Motor neuron (in vitro differentiated cells): ENCODE measurements at places on chromosomes 5 and 9. TPM values are rescaled to one million over a fixed set of nuclear protein-coding genes. Genes with fewer than 3 reads are reported as not detected.

DNA sequence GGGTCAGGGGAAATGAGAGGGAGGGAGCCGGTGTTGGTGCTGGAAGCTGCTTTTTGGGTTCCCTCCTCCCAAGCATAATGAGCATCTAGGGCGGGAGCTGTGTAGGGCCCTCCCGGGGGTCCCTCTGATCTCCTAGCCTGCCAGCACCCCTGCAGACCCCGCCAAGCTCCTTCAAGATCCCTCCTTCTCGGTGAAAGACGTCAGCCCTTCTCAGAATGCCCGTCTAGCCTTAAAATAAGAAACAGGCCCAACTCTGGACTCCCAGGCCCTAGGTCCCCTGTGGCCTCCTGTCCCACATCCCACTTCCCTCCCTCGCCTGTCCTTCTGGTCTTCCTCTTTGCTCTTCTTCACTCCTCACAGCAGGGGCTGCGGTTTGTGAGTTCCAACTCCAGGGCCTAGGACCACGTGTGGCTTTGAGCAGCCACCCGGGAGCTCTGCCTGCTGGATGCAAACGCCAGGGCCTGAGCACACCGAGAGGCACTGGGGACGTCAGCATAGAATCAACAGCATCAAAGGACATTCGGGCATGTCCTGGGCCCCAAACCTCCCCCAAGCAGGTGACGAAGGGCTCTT lies 8.8 kb upstream of the SCGB3A1 start:
- ATAC-seq: no peak

DNA sequence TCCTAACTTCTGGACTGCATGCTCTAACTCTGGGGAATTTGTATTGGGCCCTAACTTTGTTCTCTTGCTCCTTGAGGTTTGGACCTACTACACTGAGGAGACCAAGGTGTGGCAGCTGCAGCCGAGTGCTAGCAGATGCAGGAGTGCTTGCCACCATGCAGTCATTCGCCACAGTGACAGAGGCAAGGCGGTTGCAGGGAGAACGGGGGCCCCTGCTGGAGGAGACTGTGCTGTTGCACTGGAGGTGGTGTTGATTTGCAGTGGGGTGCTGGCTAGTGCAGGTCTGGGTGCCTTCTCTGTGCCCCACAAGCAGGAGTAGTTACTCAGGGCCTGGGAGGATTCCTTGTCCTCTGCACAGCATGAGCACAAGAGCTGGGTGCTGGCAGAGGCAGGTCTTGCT lies 22.4 kb upstream of the DIRAS2 start:
- no peak for ATAC-seq

TTC33 gene
- total RNA-seq: 14.7 and 15.3 TPM in 2 replicates

DNA sequence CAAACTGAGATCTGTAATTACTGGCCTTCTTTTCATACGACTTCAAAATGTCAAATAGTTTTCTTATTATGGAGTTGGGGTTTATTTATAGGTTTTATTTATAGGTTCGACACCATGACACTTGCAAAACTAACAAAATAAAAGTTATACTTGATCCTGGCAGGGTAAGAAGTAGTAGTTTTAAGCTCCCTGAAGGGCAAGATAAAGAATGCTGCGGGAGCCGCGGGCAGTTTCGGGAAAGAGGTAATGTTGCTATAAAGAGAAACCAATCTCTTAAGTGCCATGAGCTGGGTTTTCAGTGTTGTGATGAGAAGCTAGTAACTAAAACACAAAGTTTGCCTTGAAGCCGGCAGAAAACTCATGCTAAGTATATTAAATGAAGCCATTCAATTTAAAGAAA lies 24.8 kb downstream of the PTPN3 start:
- no peak for ATAC-seq

YIPF5 gene
- total RNA-seq: 72.2 and 74.7 TPM in 2 replicates

DNA sequence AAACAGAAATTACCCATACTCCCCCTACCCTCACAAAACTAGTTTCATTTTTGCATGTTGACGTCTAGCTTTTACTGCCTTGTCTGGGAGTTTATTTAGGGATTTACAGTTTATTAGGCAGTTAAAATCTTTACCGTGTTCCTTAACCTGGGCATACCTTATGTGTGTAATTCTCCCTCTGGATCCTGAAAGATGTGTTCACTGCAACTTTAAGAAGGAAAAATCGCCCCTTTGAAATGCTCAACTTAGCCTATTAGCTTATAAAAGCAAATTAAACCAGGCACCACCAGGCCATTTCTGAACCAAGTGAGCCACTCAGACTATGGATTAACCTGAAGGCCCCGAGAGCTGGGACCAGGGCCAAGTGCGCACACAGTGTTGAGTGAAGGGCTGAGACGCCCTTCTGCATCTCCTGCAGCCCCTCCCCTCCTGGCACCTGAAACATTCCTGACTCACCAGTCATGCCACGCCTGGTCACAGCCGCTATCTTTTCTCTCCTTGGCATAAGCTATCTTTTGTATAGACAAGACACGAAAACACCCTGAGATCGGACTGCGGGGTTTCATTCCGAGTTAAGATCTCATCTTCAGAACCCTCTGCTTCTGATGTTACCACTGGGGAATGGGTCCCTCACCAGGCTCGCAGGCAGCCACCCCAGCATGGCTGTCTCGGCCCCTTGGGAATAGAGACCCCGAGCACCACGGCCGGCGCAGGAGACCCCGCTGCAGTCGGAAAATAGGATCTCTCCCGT lies 111.9 kb downstream of the ROR2 start:
- no peak for ATAC-seq

NFIB gene
- 2.8 and 3.6 TPM in 2 replicates for total RNA-seq

DNA sequence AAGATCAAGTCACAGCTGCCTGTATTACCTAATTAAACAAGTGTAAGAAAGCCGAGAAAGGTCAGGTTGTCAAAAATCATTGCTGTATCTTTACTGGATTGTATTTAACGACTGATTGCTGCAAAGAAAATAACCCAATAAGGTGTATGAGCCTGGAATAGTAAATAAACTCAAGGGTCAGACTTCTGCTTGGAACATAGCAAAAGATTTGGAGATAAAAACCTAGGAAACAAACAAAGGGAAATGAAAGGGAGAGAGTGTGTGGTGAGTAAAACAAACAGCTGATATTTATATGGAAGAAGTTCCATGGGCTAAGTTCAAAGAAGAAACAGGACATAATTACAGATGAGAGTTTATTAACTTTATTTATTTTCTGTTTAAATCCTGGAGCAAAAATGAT lies 354.0 kb downstream of the TLR4 start:
- ATAC-seq: no peak

DNA sequence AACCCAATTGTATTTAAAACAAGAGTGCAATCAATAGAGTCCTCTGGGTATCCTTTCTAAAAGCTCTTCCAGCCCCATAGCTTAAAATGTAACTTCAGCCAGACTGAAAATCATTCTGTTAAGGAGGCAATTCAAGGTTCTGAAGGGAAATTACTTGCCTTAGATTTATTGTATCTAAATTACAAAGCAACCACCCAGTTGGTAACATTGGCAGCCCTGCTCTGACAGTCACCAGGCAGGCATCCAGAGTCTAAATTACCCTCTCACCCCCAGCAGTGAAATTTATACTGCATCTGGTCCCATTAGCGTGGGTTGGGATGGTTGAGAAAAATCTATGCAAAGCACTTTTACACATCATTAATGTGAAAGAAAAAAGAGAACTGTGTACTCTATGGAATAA lies 514.7 kb downstream of the MTRR start:
- no peak for ATAC-seq

GRCh38 chr5:14996997-14997396 lies 125.4 kb upstream of the ANKH start:
- ATAC-seq: no peak

GRCh38 chr9:82810915-82811314 lies 252.0 kb downstream of the RASEF start:
- ATAC-seq: no peak

- no peak for ATAC-seq
Measured at GRCh38 chr5:132313961-132314432, 19.8 kb downstream of the SLC22A4 start.

GRCh38 chr9:112403614-112404201 lies 23.8 kb downstream of the HSDL2 start:
- no peak for ATAC-seq

PALM2AKAP2 gene
- 0.55 and 0.79 TPM in 2 replicates for total RNA-seq

- no peak for ATAC-seq
Measured at GRCh38 chr9:97573482-97574073, 59.6 kb downstream of the TSTD2 start.

- no peak for ATAC-seq
Measured at GRCh38 chr5:92907938-92908606, 672.9 kb downstream of the NR2F1-AS1 start.

PCDHGA12 gene
- 15.6 and 16.1 TPM in 2 replicates for total RNA-seq

PCDHB11 gene
- 5.8 and 6.0 TPM in 2 replicates for total RNA-seq

SPAG8 gene
- 2.8 and 3.2 TPM in 2 replicates for total RNA-seq

GRCh38 chr9:14271093-14271673 lies 42.8 kb downstream of the NFIB start:
- ATAC-seq: no peak
